Astrocyte of the hippocampus (primary cell): ENCODE measurements at places on chromosomes 12 and 14.

DNA sequence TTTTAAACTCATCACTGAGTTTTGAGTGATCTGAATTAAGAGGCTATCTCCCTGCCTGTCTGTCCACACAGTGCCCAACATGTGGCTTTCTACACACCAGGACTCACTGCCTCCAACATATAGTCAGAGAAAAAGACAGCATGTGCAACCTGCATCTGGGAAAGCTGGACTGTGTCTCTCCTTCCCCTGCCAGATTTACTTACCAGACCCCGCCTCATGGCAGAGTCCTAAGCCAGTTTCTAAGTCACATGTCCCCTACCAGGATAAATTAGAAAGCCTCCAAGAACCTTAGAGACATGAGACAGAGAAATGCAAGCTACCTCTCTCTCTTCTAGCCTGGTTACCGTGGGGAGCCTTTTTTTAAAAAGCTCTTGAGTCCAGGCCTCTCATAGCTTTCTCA lies 2.7 kb upstream of the HDAC7 start:
- DNase-seq, result no peak

GRCh38 chr12:108635997-108636808 lies 2.5 kb upstream of the SELPLG start:
- DNase-seq, result no peak

DNA sequence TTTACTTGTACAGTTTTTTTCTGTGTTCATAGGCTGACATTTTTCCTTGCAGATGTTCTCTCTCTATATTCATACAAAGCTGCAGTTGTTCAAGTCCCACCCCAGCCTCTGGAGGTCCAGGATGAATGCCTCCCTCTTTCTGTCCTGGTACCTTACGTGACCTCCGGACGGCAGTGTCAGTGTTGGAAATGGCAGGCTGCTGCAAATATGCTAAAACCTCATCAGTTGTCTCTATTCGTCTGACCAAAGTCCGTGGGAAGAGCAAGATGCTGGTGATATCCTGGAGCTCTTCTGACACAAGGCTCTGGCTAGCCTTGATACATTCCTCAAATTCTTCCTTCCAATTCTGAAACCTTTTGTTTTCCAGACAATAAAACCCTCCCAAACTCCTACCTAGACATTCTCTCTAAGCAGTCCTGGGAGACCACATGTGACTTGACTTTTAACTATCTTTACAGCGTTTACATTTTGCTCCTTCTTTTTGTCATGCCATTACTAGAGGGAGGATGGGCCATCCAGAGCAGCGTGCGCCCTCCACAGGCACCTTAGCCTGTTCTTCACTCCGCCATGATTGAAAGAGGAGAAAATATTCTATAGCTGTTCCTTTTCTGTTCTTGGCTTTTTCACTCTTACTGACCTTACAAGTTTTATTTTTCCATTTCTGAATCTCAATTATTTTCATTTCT lies 143.6 kb downstream of the RGS6 start:
- DNase-seq, result no peak

DNA sequence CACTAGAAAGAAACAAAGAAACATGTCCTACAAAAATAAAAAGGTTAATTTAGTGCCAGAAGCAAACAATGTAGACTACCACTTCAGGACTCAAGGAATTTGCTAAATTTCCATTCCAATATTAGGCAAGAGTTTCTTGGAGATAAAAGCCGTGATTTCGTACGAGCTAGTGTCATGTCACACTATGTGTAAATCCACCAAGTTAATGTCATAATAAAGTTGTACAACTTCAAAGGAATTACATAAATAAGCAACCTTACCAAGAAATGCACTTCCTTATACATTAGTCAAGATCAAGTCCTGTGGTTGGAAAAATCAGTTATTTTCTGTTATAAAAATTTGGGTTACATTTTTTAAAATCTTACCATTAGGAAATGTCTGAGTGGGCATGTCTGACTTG lies 1222.8 kb downstream of the GALC start:
- no peak for DNase-seq

DNA sequence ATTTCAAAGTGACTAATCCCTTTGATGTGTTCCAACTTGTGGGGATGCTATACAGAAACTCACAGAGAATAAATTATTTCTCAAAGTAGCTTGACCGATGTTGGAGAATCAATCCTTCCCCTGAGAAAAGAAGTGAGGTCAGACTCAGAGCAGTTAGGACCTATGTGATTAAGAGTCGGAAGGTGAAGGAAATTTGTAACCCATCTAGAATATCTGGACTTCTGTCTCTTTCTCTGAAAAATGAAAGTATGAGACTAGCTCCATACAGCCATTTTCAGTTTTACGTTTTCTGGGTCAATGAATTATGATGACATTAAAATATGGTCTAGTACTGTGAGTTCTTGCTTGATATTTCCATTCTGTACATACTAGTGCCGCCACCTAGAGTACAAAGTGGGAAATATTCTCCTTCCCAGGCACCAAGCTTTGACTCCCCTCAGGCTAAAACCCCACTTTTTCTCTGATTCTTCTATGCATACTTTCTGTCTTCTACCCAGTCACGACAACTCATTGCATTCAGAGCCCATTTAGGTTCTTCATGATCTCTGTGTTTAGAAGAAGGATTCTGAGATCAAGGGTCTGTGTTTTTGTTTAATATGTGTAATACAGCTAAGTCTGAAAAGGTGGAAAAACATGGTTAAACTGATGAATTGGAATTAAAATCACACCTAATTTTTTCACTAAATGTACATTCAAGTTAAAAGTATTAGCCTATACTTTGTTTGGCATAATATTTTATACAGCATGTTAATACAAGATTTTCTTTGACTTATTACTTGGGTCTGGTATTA lies 6.9 kb upstream of the NTS start:
- peak; percentile 73 for DNase-seq
